Activated CD4-positive, alpha-beta T cell treated with anti-CD3 and anti-CD28 coated beads for 1 hour (primary cell): ENCODE measurements at places on chromosomes 4 and X.

GRCh38 chrX:37599729-37600128 is 28.3 kb downstream of the LANCL3 start:
- no peak for DNase-seq

- no peak for DNase-seq
Measured at GRCh38 chr4:117357866-117358265, 272.5 kb upstream of the TRAM1L1 start.

DNA sequence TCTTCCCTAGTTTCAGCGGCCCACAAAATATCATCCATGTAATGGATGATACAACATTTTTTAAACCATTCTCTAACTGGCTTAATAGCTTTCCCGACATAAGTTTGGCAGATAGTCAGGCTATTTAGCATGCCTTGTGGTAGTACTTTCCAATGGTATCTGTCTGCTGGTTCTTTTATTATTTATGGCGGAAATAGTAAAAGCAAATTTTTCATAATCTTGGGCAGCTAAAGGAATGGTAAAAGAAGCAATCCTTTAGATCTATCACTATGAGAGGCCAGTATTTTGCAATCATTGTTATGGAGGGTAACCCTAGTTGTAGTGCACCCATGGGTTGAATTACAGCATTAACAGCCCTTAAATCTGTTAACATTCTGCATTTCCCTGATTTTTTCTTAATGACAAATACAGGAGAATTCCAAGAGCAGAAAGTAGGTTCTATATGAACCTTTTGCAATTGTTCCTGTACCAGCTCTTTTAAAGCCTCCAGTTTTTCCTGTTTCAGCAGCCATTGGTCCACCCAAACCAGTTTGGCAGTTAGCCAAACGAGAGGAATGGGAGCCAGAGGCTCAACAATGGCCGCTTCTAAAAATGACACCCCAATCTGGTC is 14.3 kb upstream of the HSD17B11 start:
- DNase-seq: no peak

DNA sequence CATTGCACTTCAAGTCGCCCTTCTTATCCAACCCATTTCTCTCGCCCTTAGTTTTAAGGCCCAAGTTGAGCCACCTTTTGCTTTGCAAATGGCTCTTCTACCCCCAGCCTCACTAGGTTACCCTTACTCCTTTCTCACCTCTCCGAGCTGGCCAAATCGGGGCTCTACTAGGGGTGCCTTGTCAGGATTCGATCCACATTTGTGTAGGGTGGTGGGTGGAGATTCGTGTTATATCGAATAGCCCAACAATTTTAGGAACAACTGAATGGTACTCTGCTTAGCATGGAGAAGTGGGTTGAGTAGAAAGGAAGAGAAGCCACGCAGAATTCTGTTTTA is 3.5 kb downstream of the SLIT2 start:
- no peak for DNase-seq

GRCh38 chr4:94877973-94878372 is 120.2 kb downstream of the BMPR1B start:
- no peak for DNase-seq

DNA sequence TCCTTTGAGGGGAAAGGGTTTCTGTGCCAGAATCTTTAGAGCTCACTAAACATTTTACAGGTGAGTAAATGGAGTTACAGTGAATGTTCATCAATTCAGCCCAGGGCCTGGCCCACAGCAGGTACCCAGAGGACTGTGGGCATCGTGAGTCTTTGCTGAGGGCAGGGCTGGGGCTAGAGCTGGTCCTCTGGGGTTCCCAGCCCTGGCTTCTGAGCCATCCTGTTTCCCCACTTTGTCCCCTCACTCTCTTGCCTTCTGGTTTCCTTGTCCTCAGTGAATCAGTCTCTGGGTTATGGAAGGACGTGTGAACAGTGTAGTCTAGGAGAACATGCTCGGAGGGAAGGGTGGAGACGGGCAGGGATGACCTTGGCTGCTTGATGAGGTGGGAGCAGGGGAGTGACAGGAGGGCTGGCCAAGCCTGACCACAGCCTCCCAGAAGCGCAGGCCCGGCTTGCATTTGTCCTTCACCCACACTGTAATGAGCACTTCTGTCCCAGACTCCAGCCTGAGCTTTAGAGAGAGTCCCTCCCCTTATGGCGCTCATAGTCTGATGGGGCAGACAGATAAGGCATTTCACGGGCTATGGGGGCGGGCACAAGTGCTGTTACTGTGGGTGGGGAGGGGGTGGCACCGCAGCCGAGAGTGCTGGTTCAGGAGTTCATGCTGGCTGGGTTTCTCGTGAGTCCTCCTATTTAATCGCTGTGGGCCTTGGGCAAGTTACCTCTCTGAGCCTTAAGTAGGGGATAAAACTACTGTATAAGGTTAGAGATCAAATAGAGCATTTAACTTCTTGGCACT is 17.3 kb downstream of the TBC1D14 start:
- DNase-seq: peak; percentile 56

- no peak for DNase-seq
Measured at GRCh38 chr4:30256116-30256832, 463.9 kb upstream of the PCDH7 start.

- DNase-seq: no peak
Measured at GRCh38 chr4:20723019-20723418, 22.8 kb downstream of the PACRGL start.

GRCh38 chrX:155065035-155065734 is 5.8 kb downstream of the CMC4 start:
- DNase-seq: no peak

GRCh38 chr4:860561-860960 is 34.6 kb upstream of the CPLX1 start:
- no peak for DNase-seq
